ENCODE measurements at places on chromosomes 7 and 10.

- no peak for DNase-seq
Measured at GRCh38 chr7:30705008-30705407, 22.8 kb upstream of the CRHR2 start.

DNA sequence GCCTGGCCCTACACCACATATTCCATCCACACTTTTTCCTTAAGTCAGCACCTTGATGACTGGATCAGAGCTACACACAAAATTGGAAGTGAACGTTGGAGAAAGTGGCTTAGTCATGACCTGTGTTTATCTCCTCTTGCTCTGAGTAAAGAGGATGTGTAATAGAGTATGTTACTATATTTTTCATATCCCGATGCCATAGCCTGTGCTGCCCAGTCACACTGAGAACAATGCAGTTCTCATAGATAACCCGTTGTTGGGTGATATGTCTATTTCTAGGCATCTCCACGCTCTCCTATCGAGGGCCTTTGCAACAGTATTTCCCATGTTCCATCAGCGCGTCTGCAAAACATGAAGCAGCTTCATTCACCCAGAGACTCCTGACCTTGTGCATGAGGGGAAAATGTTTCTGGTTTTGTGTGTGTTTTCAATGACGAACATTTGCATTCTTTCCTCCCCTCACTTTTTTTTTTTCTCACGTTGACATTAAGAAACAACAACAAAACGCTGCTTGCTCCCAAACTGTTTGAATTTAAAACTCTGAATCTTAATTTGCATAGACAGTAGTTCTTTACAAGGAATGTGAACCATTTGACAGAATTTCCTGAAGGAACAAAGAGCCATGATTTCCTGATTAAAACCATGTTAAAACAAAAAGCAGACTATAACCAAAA is 43.4 kb downstream of the GRK5 start:
- DNase-seq = peak; percentile 52

- DNase-seq = no peak
Measured at GRCh38 chr7:37191797-37192196, 256.9 kb downstream of the ELMO1 start.

DNA sequence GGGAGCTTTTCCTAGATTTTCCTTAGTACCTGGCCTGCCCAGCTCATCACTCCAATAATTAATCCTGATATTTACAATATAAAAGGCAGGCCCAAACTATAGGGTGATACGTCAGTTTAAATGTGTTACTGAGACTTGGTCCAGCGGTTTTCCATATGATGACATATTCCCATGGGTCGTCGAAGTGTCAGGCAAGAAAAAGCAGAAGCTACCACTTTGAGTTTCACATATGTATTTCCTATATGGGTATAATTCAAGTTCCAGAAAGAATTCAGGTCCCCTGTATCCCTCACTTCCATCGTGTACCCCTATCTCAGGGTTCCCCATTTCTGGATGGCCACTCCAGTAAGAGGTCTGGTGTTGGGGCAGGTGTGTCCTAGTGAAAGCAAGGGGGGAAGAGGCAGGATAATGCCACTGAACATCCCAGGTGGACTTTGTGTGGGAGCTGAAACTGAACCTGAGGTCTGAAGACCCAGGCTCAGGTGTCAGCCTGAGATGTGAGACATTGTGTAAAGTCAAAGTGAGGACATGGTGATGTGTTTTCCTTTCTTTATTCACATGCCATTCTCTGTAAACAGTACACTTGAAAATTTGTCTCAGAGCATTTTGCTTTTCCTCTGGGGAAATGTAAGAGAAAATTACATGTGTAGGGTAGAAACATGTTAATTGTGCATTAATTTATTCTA is 167.8 kb downstream of the PLXDC2 start:
- no peak for DNase-seq

GRCh38 chr7:123211545-123211944 is 11.8 kb upstream of the SLC13A1 start:
- DNase-seq = no peak

GRCh38 chr10:17655009-17655408 is 11.1 kb downstream of the STAM start:
- no peak for DNase-seq

GRCh38 chr7:24464861-24465260 is 108.4 kb upstream of the PALS2 start:
- DNase-seq = no peak

DNA sequence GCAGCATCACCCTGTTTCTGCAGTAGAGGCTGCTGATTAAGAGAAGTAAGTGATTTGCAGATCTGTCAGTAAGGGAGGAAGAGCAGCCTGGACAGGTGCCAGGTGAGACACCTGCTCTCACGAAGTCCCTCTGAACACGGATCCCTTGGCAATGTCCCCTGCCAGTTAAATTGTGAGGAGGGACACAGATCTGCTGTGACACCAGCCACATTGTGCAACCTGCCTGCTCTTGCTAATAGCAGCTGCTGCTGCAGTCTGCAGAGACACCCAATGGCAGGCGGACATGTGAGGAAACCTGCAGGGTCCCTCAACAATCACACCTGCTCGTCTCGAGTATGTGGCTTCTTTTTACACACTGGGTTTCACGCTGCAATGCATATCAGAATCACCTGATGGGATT is 31.9 kb downstream of the ANXA11 start:
- DNase-seq = no peak

DNA sequence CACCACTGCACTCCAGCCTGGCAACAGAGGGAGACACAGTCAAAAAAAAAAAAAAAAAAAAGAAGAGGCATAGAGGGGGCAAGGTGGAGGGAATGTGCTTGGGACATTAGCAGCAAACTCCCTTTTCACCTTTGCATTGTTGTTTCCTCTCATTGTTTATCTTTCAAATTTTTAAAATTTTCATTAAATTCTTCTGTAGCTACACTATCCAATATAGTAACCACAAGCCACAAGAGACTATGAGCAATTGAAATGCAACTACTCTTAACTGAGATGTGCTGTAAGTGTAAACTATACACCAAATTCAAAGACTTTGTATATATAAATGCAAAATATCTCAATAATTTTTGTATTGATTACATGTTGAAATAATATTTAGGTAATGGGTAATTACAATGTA is 43.4 kb downstream of the EBLN1 start:
- no peak for DNase-seq

DNA sequence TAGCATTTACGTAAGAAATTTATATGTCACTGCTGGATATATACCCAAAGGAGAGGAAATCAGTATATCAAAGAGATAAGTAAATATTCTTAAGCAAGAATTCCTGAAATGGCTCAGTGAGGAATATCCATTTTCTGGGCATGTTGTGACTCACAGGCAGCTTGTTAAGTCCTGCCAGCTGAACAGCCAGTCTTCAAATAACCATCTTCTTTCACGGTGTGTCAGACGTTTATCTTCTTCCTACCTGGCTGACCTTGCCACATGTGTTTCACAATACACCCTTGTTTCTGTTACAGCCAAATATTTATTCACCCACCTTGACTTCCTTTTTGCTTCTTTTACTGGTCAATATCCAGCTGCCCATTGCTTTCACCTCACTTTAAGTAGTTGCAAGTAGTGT is 648.1 kb downstream of the ANKRD7 start:
- DNase-seq = no peak

DNA sequence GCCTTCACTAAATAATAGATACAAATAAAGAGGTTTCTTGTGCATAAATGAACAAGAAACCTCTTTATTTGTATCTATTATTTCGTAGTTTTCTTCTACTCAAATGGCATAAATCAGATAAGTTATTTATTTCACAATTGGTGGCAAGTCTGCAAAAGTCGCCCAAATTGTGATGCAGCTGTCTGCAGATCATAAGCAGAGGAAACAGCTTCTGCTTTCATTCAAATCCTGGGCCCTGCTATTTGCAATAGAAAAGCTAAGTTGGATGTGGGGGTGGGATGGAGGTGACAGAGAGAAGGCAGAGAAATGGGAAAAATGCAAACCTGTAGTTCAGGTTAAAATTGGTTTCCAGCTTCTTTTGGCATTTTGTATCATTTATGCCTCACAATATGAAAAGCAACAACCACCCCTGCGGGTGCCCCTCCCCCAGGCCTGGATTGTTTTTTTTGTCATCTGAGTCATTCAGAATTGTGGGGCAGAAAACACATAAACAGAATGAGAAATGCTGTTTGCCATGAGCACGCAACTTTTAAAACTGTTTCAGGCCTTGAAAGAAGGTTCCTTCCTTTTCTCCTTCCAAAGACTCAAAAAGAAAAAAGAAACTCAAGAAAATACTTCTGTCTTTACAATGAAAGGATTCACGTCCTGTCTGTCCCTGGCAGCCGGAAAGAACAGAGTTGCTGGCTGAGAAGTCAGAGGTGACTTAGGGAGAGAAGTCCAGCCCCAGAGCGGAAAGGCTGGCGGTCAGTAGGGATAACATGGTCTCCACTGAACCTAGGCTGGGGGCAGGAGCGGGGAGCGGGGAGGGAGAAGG is 132.9 kb downstream of the BAMBI start:
- no peak for DNase-seq

GRCh38 chr7:68321776-68322496 is 1276.3 kb upstream of the AUTS2 start:
- DNase-seq = no peak

GRCh38 chr10:88041243-88042159 is 178.1 kb downstream of the PTEN start:
- DNase-seq = no peak

- no peak for DNase-seq
Measured at GRCh38 chr7:150515248-150516147, 826 bp downstream of the GIMAP7 start.

DNA sequence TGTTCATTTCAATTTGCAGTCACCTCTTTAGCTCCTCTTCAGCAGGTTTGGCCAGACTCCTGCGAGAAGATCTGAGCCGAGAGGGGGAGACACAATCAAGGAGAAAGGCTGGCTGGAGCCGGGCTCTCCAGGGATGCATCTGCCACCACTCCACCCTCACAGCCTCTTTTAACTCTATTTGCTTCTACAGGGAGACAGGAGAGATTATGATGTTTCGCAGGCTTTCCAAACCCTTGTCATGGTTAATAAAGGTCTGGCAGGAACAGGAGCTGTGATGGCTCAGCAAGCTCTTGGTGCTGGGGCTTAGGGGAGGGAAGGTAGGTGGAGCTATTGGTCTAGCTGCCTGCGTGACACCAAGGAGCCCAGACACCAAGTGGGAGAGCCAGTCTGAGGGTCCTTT is 448.1 kb upstream of the PODXL start:
- DNase-seq = no peak

DNA sequence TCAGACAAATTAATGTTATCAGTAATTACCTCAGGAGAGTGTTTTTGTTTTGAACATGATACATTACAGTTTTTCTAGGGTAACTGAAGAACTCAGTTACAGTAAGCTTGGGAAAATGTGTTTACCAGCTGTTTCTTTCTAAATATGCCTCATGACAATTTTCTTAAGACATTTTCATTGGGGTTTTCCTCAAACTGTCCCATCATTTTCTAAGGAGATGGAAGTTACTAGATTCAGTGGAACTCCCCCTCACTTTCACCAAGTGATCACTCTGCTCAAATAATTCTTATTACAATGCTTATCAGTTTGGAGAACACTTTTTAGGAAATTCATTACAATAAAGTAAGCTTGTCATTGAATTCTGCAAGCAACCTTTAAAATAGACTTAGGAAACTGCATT is 6.4 kb upstream of the SPAG6 start:
- no peak for DNase-seq

DNA sequence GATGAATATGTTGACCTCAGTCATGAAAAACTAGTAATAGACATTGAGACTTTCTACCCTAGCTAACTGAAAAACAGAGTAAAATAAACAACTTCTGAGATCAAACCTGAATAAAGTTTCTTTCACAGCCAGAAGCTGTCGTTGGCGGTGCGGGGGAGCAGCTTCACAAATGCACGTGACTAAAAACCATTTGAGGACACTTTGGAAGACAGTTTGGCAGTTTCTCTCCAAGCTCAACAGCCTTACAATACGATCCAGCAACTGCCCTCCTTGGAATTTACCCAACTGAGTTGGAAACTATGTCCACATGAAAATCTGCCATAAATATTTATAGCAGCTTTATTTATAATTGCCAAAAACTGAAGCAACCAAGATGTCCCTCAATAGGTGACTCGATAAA is 63.1 kb downstream of the CYTH3 start:
- no peak for DNase-seq

GRCh38 chr7:72183835-72184234 is 228.3 kb downstream of the CALN1 start:
- no peak for DNase-seq

GRCh38 chr10:114811862-114812261 is 9.7 kb upstream of the FHIP2A start:
- DNase-seq = no peak

GRCh38 chr10:70659306-70659705 is 13.0 kb upstream of the ADAMTS14 start:
- DNase-seq = no peak

DNA sequence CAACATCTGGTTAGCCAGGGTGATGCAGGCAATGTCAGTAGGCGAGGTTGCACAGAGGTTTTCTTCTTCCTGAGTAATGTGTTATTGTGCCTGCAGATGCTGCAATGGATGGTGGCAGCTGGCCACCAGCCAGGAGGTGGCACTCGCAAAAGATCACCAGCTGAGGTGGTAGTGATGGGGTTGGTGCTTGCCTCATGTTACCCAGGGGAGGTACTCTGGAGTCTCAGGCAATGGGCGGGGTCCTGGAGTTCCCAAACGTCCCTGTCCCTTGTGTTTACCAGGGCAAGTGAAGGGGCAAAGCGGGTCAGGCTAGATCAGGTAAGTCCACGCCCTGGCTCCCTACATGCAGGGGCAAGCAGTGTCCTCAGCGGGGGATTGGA is 21.1 kb downstream of the CLRN3 start:
- no peak for DNase-seq

DNA sequence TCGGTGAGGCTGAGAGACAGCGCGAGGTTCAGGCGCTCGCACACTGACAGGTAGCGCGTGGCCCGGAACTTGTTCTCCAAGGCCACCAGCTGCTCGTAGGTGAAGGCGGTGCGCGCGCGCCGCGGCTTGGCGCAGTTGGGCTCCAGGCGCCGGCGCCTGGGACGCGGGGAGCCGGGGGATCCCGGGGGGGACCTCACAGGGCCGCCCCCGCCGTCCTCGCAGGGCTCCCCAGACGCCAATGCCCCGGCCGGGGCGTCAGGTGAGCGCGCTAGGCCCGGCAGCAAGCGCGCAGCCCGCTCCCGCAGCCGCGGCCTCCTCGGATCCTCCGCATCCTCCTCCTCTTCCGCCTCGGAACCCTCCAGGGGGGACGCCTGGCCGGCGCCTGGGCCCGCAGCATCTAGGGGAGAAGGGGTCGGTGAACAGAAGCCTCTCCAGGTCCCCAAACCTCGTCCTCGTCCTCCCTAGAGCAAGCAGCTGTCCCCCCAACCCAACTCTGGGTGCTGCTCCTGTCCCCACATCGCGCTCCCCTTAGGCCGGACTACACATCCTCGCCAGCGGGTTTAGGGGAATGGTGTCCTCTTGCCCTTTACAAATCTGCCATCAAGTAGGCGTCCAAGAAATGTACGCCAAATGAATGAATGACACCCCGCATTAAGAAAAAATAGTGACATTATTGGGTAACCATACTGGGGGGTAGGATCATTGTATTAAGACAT is 1.9 kb downstream of the NKX1-2 start:
- DNase-seq = no peak

DNA sequence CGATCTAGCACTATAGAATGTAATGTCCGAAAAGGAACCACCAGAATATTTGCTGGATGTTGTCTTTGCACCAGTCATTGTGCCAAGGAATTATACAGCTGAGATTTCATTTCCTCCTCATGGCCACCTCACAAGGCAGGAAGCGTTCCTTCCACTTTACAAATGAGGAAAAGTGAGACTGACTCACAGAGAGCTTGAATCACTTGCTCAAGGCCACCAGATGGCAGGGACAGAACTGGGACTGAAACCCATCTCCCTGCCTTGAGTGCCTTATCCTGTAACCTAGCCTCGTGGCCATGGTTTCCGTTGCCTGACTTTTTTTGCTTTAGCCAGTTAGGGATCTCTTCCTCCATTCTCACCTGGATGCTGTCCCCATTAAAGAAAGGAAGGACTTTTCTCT is 44.7 kb upstream of the PDZD8 start:
- no peak for DNase-seq
